ENCODE measurements at places on chromosomes 2 and 18.

DNA sequence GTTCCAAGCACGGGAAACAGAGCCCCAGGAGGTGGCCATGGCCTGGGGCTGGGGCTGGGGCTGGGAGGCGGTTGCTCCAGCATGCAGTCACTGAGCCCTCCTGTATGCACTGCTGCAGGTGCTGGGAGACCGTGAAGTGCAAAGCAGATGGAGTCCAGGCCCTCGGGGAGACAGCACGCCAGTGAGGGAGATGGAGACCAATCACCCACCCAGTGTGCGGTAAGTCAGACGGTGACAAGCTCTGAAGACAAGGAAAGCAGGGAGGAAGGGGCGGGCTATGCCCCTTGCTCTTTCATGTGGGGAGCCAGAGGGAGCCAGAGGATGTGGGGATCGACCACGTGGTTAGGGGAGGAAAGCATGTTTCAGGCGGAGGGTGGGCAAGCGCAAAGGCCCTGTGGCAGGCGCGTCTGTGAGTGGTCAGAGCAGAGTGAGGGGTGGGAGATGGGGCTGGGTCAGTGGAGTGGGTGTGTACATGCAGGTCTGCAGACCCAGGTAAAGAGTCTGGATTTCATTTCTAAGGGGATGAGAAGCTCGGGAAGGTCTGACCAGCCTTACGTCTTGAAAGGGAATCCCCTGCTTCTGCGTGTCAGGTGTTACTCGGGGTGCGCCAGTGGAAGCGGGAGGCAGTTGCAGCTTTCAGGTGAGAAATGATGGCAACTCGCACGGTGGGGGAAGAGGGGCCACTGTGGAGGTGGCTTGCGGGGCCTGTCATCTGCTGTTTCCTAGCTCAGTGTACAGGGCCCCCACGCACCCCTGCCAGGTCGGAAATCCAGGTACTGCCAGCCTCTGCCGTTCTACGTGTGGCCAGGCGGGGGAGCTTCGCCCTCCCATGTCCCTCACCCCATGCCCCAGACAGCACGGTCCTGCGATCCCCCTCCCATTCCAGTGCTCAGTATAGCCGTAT lies 19.4 kb downstream of the RRM2 start:
- no peak for DNase-seq

GRCh38 chr2:118417406-118418120 lies 329.3 kb downstream of the INSIG2 start:
- no peak for DNase-seq

GRCh38 chr2:156001851-156002250 lies 330.7 kb downstream of the NR4A2 start:
- no peak for DNase-seq

DNA sequence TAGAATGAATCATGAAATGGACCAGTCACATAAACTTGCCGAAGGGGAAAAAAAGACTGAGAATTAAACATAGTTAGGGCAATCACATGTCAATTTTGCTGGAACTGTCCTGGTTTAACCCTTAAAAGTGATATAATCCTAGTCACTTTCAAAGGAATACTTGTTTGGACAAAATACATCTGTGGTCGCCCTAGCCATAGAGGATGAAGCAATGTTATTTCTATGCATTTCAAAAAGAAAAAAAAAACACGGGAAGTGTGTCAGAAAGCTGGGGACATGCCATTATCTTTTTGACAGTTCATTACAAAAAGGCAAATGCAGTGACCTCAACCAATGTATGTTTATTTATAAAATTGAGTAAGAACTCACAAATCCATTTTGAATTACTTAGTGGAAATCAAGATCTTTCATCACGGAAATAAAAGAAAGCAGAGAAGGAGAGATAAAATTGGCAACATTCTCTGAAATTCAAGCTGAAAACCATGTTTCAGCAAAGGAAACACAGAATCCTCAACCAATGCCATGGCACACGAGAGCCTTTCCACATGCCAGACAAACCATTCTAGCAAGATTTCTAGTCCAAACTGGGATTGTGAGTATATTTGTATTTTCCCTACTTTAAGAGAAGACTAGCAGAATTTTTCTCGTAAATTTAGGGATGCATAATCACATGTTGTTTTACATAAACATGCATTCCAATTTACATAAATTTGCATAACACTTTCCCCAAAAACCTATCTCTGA lies 854.3 kb upstream of the ACVR2A start:
- DNase-seq: no peak

DNA sequence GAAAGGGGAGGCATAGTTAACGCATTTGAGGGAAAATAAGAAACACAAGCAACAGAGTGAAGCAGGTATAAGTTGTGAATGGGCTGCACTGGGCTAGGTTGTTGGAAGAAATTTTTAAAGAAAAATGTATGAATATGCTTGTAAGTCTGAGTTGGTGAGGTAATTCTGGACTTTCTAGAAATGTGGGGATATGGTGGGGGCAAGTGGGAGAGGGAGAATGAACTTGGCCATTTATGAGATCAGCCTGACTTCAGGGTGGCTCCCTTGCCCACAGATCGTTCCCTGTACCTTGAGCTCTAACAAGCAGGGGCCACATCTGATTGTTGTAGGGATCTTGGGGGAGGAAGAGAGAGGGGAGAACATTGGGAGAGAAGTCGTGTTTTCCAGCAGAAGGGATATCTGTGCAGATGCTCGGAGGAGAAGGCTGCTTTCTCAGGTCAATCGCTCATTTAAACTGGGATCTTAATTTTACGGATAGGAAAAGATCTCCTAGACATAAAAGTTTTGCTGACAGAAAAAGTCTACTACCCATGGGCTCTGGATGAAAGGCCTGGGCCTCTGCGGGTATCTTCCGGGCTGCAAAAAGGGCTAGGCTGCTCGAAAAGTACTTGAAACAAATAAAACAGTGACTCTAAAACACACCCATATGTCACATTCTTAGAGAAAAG lies 42.5 kb upstream of the FZD5 start:
- DNase-seq: no peak

- DNase-seq: no peak
These were observed 146.4 kb downstream of the DAW1 start for GRCh38 chr2:228017784-228018183.

GRCh38 chr2:192500550-192501200 lies 305.9 kb upstream of the TMEFF2 start:
- DNase-seq: peak; percentile 49

- no peak for DNase-seq
These were observed 155.4 kb downstream of the ASB1 start for GRCh38 chr2:238582159-238582558.

DNA sequence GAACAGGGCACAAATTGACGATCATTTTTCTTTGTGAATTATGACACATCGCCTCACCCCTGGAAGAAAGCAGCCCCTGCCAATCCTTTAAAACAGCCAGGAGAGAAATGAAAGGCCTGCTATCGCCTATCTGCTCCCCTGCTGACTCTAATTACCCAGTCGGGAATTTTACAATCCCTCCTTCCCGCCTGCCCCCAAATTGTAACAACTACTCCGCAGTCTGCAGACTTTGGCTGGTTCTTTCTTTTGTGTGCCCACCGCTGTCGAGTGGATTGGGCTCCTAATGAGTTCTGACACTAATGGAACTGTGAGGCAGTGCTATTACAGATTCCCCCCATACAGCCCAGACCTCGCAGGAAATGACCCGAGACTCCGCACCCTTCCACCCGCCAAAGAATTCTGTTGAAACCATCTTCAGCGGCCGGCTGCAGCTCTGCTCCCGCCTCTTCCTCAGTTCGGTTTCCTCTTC lies 281.2 kb upstream of the PARD3B start:
- DNase-seq: no peak

GRCh38 chr2:68951899-68952298 lies 794 bp downstream of the GKN2 start:
- DNase-seq: no peak

DNA sequence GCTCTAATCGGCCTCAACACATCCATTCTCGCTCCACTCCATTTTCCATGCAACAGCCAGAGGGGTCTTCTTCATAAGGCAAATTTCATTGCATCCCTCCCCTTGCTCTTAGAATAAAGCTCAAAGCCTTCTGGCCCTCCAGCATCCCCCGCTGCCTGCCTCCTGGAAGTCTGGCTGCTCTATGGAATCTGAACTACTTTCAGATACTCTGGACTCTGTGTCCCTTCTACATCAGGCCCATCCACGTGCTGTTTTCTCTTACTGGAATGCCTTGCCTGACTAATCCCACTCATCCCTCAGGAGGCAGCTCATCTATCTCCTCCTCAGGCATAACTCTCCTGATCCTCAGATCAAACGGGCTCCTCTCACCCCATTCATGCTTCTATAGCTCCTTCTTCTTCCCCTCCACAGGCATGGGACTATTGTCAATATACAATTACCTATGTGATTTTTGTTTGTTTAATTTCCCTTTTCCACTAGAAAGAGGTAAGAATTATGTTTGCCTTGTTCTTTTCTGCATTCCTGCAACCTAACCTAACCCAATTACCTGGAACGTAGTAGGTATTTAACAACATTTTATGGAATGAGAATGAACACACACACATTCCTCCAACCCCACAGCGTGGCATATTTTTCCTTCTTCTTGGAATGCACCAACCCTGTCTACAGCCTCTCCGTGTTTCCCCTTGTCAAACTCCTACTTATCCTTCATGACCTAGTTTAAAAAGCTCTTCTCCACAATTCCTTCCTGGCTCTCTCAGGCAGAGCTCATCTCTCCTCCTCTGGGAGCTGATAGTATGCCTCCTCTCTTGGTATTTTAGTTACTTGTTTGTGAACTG lies 49.5 kb downstream of the LBH start:
- DNase-seq: no peak

DNA sequence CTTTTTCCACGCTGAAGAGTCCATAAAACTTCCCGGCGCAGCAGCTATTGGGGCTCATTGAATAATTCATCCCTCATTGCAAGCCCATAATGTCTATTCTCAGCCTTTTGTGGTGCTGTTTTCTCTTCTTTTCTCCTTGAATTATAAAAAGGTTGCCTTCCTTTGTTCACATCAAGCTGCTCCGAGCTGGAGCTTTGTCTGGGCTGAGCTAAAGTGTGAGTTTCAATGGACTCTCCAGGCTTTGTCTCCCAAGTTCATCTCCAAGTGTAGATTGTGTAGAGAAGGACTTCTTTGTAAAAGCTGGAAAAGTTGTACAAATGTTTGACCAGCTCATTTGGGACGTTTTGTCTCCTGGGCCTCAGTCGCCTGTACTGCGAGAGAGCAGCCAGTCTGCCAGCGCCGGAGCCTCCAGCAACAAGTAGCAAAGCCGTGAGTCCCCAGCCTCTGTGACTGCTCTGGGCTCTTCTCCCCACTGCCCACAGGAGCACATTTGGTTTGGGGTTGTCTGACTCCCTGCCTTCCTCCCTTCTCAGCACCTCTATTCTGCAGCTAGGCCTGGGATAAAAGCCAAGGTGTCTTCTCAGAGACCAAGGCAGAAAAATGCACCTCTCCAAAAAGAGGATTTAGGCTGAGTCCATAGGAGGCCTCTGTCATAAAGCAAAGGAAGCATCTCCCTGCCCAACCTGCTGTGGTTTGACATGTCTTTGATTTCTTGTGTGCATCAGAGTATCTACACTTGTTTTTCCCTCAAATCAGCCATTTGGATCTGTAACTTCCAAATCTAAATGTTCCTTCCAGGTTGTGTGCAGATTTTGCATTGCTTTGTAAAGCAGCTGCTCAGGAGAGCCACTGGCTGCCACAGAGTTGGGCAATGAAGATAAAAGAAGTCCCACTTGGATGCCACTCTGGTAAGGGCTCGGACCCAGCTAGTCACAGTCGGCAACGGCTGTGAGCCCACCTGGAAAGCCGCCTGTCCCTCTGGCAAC lies 6.4 kb downstream of the PAX3 start:
- DNase-seq: no peak

GRCh38 chr2:38073211-38074057 lies 2.5 kb downstream of the CYP1B1 start:
- DNase-seq: no peak

DNA sequence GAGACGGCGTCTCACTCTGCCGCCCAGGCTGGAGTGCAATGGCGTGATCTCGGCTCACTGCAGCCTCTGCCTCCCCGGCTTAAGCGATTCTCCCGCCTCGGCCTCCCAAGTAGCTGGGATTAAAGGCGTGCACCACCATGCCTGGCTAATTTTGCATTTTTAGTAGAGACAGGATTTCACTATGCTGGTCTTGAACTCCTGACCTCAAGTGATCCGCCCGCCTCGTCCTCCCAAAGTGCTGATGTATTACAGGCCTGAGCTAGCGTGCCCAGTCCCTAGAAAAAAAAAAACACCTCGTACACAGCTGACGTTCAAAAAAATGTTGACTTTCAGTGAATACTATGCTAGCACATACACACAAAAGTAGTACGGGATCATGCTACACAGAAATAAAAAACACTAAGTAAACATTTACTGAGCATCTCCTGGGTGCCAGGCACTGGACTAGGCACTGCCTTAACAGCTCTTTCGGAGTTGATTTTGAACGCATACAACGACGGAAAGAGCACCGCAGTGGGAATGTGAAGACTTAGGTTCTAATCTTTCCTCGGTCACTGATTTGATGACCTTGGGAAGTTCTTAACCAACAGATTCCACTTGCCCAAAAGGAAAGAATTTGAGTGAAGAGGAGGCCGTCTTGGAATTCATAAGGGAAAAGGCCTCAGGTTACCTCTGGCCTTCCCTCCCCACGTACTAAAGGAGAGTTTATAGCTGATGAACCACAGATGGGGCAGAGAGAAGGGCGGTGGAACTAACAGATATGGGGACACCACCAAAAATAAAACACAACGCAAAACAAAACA lies 1.1 kb downstream of the DNAJC27 start:
- DNase-seq: no peak

- no peak for DNase-seq
These were observed 73.5 kb upstream of the LHCGR start for GRCh38 chr2:48829036-48829435.

- no peak for DNase-seq
These were observed 32.5 kb upstream of the FHOD3 start for GRCh38 chr18:36265015-36265414.

DNA sequence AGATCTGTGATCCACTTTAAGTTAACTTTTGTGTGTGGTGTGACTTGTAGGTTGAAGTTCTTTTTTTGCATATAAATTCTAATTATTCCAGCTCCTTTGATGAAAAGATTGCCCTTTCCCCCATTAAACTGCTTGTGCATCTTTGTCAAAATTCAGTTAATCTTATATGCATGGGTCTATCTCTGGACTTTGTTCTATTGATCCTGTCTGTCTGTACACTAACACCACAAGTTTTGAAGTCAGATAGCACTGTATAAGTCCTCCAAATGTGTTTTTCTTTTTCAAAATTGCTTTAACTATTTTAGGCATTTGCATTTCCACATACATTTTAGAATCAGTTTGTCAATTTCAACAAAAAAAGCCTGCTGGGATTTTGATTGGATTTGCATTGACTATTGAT lies 137.6 kb downstream of the BCL11A start:
- no peak for DNase-seq

DNA sequence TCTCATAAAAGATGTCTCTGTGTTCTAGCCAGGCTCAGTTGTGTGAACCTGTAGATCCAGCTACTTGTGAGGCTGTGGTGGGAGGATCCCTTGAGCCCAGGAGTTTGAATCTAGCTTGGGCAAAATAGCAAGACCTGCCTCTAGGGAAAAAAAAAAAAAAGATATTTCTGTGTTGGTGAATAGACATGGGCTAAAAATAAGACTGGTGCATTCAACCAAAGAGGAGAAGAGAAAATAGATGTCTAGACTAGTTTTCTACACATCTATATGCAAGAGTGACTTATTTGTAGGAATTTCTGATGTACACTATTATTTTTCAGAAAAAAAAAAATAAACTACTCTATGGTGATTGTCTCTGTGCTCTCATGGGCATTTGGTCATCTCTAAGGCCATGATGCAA lies 555.1 kb downstream of the BCL11A start:
- DNase-seq: no peak

- DNase-seq: no peak
These were observed 9.9 kb downstream of the FABP1 start for GRCh38 chr2:88117973-88118372.

Data from T1000 (cell line).